ENCODE measurements at places on chromosomes 7 and 10. TPM values are rescaled to one million over a fixed set of nuclear protein-coding genes. Genes with fewer than 3 reads are reported as not detected.

The IKZF1 gene
- not detected for polyA plus RNA-seq

The NPFFR1 gene
- polyA plus RNA-seq, result not detected

- no peak for DNase-seq
These were observed 256.7 kb downstream of the SEMA3A start for GRCh38 chr7:83937930-83938329.

The TMEM139 gene
- 0.07 TPM for polyA plus RNA-seq

DNA sequence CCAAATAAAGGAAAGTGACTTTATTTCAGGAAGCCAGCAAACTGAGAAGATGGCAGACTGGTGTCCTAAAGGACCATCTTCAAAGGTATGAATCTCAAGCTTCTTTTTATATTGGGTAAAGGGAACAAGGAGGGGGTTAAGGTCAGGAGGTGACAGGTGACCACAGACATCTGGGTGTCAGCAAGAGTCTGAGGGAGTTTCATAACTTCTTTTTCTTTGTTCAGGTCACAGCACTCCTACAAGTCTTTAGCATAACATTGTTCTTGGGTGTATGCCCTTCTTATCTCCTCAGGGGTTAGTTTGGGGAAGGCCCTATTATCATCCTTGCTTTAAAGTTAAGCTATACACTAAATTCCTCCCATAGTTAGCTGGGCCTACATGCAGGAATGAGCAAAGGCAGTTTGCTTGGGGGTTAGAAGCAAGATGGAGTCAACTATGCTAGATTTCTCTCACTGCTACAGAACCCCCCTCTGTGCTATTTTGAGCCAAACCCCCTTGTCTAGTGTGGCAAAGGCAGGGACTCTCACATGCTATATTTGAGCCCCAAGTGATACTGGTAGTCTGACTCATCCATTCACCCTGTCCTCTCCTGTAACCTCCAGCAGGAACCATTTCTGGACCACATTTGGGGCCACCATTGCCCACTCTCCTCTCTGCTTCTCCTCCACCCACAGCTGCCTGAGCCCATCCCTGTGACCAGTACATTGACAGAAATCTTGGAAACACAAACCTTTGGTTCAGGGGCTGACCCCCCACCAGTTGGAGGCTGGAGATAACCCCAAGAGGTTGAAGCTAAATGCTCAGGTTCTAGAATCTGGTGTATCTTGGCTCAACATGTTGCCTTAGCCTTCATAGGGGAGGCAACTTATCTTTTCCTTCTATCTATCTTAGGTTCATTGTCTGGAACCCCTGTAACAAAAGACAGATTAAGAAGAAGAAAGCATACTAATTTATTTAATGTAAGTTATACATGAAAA is 55.5 kb upstream of the LRGUK start:
- DNase-seq, result no peak

DNA sequence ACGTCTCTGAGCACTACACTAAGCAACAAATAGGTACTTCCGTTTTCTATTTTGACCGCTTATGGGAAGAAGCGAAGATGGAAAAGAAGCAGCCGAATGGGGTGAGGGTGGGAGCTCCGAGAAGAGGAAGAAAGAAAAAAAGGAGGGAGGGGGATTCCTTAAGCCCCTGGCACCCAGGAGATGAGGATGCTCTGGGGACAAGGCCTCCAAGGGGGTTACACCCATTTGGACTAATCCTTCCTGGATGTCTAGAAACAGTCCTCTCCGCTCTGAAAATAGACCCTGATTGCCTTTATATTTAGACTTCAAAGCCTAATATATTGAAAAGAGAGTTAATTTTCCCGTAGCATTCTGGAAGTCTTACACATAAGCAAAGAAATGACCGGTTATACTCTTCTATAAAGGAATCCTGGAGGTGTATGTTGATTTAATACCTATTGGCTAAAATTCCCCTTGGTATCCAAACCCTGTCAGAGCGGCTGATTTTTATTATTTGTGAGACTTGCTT is 676 bp upstream of the HTR7 start:
- no peak for DNase-seq

DNA sequence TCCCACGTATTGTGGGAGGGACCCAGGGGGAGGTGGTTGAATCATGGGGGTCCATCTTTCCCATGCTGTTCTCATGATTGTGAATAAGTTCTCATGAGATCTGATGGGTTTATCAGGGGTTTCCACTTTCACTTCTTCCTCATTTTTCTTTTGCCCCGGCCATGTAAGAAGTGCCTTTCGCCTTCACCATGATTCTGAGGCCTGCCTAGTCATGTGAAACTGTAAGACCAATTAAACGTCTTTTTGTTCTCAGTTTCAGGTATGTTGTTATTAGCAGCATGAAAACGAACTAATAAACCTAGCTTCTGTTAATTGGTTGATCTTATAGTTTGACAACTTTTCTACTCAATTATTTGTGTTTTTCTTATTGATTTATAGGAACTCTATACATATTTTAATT is 206.3 kb downstream of the NXPH1 start:
- no peak for DNase-seq

The FXYD4 gene
- not detected for polyA plus RNA-seq

GRCh38 chr10:113895018-113895417 is 40.6 kb downstream of the NHLRC2 start:
- DNase-seq, result peak; percentile 47

DNA sequence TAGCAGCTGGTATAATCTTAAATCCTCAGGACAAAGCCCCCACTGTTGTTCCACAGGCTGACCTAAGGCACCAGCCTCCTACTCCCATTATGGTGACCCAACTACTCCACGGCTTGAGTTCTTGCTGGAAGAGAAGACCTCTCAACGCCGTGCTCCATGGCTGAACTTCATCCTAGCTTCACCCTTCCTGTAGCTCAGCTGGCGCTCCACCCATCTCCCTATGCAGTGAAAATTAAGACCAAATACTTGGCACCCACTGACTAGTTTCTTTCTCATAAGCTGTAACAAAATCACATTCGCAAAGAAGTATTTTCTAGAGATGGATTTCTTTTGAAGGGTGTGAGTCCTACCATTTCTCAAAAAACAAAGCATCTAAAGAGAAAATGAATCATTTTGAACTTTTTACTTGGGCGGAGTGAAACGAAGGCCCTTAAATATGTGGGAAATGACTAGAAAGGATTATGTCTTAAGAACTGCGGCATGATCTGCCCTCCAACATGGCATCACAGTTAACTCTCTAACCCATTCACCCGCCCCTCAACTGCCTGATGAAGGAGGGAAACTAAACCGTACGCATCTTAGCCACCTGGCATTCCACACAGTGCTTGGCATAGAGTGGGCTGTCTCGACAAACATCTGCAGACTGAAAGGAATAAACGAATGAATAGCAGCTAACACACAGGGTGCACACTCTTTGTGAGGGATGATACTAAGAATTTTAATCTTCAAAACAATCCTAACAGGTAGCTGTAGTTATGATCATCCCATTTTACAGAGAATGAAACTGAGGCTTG is 32.7 kb downstream of the GFRA1 start:
- no peak for DNase-seq

The PTPRN2 gene
- polyA plus RNA-seq, result 0.06 TPM
